Left renal pelvis (tissue), 4 donors: ENCODE measurements at places on chromosomes 3 and 15. TPM values are rescaled to one million over a fixed set of nuclear protein-coding genes. Genes with fewer than 3 reads are reported as not detected.

Gene RFC4
- 58.1 TPM for polyA plus RNA-seq

Gene PIERCE2
- 2.9 TPM for polyA plus RNA-seq

Gene LSAMP
- 30.6 TPM for polyA plus RNA-seq

Gene EPHB3
- 31.3 TPM for polyA plus RNA-seq

Gene CDHR4
- not detected for polyA plus RNA-seq

Gene THSD4
- 96.3 TPM for polyA plus RNA-seq

Gene CCDC80
- 729 TPM for polyA plus RNA-seq

Gene SLC38A3
- 6.6 TPM for polyA plus RNA-seq

Gene MEF2A
- polyA plus RNA-seq: 63.8 TPM

- DNase-seq: no peak
These were observed 4.2 kb downstream of the SEMA3G start for GRCh38 chr3:52440671-52441070.

GRCh38 chr15:101266034-101266433, 11.3 kb downstream of the SELENOS start:
- no peak for DNase-seq

- no peak for DNase-seq
These were observed 1.4 kb downstream of the TMEM43 start for GRCh38 chr3:14126017-14126886.

- no peak for DNase-seq
These were observed 29.6 kb upstream of the MGLL start for GRCh38 chr3:127851899-127852298.

DNA sequence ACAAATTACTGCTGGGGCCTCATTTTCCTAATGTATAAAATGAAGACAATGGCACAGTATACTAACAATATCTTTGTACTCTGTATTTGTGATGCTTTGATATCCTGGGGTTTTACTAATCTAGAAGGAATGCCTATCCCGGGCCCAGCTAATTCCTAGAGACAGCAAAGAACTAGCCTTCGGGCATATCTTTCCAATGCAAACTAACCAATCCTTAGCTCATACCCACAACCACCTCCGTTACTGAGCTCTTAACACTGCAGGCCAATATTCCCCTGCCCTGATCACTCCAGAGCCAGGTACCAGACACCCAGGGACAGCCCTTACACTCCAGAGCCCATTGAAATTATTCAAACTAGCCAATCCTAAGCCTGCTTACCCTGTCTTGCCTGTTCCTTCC, 309.0 kb downstream of the ULK4 start:
- DNase-seq: no peak

DNA sequence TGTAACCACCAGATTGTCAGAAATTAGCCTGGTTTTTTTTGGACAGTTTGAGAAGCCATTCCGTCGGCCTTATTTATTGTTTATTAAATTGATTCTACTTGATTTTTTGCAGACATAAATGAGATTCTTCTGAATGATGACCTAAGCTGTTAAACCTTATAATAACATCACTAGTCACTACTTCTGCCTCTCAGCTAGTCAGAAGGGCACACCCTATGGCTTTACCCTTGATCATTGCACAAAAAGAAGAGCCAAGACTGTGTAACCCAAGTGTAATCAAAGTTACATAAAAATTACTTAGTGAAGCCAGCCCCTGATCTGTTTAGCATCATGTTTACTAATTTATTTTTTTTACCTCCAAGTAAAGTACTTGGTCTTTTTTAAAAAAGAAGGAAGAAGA, 64.3 kb downstream of the CHL1 start:
- DNase-seq: no peak
